NCI-H1436 treated with DMSO at 0.1 percent for 48 hours (cell line): ENCODE measurements at places on chromosomes 4 and X.

DNA sequence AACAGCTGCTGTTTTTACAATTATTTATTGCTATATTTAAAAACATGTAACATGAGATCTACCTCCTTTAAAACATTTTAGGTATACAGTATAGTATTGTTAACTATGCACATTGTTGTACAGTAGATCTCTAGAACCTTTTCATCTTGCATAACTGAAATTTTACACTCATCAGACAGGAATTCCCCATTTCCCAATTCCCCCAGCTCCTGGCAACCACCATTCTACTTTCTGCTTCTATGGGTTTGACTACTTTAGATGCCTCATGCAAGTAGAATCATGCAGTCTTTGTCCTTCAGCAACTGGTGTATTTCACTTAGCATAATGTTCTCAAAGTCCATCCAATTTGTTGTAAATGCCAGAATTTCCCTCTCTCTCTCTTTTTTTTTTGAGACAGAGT lies 9.7 kb upstream of the LSM6 start:
- DNase-seq: no peak

- DNase-seq: no peak
Measured at GRCh38 chr4:3638080-3638795, 106.0 kb upstream of the LRPAP1 start.

DNA sequence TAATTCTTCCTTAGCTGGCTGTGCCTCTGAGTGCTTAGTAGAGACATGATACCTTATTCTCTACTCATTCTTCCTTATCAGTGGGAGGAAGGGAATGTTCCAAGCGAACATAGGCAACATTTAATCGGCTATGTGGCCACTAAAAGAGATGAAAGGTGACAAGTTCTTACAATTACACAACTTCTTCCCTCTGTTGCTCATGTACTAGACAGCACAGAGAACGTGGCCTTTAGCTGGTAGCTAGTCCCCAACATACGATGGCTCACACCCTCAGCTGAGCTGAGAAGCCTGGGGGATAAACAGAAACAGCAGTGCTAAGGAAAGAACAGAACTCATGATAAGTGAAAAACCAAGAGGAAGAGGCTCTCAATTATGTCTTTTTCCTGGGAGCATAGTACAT lies 52.2 kb downstream of the APOO start:
- no peak for DNase-seq

- no peak for DNase-seq
Measured at GRCh38 chr4:184019076-184019475, 114.0 kb downstream of the STOX2 start.

DNA sequence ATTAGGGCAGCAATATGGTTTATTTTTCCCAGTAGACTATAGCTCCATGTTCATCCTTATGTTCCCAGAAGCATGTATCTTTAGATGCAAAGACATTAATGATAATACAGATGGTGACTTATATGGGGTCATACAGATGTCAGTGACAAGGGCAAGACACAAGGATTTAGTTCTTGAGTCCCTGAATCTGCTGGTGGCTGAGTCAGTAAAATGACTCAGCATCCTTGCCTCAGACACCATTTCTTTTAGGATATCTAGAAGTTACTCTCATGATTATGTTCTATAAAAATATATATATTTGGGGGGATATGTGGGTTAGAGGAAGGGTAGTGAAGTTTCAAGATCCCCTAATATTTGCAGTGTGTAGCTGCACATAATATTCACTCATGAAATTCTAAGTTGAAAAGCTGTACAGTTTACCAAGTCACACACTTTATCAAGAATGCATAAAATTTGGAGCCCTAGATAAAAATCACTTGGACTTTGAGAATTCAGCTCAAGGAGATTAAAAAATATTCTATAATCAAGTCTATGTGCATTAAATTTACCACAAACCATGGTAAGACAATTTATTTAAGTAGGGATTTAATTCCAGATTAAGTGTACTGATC lies 101.9 kb downstream of the LNX1 start:
- no peak for DNase-seq

DNA sequence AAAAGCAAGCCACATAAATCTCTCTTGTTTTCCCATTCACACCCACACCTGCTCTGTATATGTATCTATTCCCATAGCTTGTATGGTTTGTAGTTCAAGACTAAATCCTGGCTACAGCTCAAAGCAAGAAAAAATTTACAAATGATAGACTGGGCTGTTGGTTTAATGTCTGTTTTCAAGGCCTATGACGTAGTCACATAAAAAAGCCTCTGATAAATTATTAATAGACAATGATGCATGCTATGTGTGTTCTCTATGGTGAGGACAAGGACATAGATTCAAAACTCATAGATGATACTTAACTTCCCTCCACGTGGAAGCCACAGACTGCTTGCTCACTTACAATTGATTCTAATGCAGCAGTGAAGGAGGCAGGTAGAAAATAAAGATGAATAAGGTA lies 194.0 kb downstream of the LDB2 start:
- DNase-seq: no peak

DNA sequence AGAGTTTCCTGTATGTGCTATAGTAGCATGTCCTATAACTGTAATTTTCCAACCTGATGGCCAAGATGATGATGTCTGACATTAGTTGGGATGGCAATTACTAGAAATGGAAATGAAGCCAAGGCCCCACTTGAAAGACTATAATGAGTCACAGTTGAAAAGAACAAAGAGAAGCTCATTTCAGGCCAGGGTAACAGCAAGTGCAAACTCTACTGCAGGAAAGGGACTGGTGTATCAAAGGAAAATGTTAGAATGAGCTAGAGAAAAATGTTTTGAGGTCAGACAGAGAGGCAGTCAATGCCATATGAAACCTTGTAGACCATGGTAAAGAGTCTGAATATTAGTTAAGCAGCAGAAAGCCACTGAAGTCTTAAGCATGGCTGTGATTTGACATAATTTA lies 146.2 kb upstream of the SH3RF1 start:
- no peak for DNase-seq

- no peak for DNase-seq
Measured at GRCh38 chr4:157957905-157958304, 214.9 kb downstream of the GASK1B start.

- no peak for DNase-seq
Measured at GRCh38 chr4:38759113-38759789, 23.5 kb downstream of the TLR10 start.

DNA sequence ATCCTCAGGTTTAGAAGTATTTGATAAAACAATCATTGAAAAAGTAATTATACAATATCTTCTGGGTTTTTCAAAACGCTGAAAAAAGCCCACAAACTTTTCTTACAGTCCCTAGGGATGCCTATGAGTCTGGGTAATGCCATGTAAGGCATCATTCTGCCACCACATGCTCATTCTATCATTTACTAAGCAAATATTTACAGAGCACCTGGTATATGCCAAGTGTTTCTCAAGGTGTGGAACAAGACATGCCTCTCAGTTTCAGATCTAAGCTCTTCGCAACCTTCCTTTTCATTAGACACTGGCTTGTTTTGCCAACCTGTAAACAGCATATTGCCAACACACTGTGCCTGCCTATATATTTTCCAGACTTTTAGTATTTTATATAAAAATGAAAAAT lies 17.7 kb downstream of the MID1 start:
- DNase-seq: no peak

DNA sequence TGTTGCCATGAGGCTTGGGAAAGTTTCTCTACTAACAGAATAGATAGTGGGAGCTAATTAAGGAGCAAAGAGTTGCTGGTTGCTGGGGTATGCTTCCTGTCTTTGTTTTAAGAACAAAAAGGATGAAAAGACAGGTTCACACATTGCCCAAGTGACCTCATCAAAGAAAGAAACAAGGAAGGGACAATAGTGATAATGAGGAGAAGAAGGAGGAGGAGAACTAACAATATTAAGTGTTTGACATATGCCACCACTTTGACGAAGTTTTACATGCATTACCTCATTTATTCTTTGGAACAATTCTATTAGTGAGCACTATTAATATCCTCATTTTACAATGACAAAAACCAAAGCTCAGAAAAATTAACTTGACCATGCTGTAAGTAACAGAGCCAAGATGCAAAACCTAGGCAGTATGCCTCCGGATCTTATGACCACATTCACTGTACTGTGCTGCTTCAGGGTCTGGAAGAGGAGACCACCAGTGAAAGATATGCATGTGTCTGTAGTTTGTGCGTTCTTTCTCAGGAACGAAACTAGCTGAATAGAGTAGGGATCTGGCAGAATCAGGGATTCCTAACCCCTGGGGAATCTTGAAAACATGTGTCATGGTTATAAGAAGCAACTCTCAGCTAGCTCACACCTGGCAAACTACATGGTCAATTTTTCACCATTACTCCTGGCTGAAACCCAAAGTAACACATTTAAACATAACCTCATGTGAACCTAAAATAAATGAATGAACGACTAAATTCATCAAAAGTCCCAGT lies 83.8 kb downstream of the MOSPD2 start:
- DNase-seq: no peak

- no peak for DNase-seq
Measured at GRCh38 chrX:137747244-137748043, 181.5 kb downstream of the ZIC3 start.

- no peak for DNase-seq
Measured at GRCh38 chr4:35364321-35364870, 879.9 kb downstream of the ARAP2 start.

DNA sequence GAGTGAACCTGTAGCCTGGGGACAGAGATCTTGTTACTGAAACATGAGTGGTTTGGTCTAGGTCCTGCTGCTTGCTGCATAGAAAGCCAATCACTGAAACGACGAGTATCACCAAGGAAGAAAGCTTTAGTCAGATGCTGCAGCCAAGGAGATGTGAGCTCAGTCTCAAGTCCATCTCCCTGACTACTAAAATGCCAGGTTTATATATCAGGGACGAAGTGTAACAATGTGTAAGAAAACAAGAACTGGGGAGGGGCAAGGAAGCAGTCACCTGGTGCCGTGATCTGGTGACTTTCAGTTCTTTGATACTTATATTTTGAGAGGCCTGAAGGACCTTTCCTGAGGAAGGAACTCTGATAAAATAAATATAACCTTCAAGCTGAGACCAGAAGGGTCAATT lies 19.6 kb upstream of the ABRAXAS1 start:
- DNase-seq: no peak

- DNase-seq: no peak
Measured at GRCh38 chr4:3283916-3284315, 8.9 kb upstream of the RGS12 start.

DNA sequence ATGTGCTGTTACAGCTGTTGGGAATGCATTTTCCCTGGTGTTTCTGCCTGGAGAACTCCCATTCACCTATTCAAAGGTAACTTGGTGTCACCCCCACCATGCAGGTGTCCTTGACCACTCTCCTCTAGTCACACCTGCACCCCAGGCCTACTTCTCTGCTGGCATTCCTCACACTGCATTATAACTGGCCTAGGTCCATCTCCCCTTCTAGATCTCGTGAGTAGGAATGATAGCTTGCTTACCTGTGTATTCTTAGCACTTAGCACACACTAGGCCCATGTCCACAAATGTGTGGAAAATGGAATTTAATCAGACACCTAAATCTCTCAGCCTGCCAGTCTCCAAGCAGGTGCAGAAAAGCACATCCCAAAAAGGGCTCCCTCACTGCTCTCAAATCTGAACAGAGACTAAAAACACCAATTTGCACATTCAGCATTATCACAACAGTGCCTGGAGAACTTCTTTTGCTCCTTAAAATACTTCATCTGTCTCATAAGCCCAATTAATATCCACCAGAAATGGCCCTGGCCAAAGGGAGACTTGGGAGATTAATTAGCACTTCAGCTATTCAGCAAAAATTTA lies 18.3 kb downstream of the SCD5 start:
- no peak for DNase-seq

- no peak for DNase-seq
Measured at GRCh38 chr4:143260750-143261149, 75.9 kb upstream of the GAB1 start.

- DNase-seq: no peak
Measured at GRCh38 chr4:61273233-61273632, 73.1 kb downstream of the ADGRL3 start.

DNA sequence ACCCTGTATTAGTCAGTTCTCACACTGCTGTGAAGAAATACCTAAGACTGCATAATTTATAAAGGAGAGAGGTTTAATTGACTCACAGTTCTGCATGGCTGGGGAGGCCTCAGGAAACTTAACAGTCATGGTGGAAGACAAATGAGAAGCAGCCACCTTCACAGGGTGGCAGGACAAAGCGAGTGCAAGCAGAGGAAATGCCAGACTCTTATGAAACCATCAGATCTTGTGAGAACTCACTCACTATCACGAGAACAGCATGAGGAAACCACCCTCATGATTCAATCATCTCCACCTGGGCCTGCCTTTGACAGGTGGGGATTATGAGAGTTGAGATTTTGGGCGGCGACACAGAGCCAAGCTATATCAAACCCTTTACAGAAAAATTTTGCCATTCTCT lies 722.4 kb downstream of the RAB28 start:
- no peak for DNase-seq
